ENCODE measurements at places on chromosomes 4 and X.

- no peak for DNase-seq
These were observed 45.9 kb downstream of the WDFY3 start for GRCh38 chr4:84920617-84921016.

- no peak for DNase-seq
These were observed 207.5 kb downstream of the CHRDL1 start for GRCh38 chrX:110588164-110588563.

DNA sequence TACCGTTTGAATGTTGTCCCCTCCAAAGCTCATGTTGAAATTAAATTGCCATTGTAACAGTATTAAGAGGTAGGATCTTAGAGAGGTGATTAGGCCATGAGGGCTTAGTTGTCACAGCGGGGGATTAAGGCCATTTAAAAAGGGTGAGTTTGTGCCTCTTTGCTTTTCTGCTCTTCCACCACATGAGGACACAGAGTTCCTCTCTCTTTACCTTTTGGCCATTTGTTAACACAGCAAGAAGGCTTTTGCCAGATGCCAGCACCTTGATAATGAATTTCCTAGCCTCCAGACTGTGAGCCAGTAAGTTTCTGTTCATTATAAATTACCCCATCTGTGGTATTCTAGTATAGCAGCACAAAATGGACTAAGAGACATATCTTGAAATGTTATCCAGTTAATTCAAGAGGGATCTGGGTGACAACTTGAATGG is 7.8 kb upstream of the HERC3 start:
- no peak for DNase-seq

GRCh38 chr4:35229021-35229420 is 1015.3 kb downstream of the ARAP2 start:
- DNase-seq: no peak

GRCh38 chr4:110062166-110062565 is 136.2 kb downstream of the ELOVL6 start:
- DNase-seq: no peak

- no peak for DNase-seq
These were observed 59.1 kb downstream of the AMELX start for GRCh38 chrX:11352296-11352741.

DNA sequence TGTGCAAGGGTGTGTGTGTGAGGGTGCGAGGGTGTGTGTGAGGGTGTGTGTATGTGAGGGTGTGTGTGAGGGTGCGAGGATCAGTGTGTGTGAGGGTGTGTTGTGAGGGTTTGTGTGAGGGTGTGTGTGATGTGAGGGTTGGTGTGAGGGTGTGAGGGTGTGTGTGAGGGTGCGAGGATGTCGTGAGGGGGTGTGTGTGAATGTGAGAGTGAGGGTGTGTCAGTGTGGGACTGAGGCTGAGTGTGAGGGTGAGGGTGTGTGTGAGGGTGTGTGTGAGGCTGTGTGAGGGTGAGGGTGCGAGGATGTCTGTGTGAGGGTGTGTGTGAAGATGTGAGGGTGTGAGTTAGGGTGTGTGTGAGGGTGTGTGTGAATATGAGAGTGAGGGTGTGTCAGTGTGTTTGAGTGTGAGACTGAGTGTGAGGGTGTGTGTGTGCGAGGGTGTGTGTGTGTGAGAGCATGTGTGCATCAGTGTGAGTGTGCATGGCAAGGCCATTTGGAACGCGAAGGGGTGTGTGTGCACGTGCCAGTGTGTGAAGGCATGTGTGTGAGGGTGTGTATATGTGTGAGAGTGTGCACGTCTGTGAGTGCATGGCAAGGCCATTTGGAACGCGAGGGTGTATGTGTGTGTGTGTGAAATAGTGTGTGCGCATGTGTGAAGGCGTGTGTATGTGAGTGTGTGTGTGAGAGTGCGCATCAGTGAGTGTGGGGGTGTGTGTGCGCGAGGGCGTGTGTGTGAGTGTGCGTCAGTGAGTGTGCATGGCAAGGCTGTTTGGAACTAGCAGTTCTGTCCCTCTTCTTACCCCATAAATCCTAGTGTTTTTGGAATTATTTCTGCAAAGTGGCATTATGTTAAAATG is 69.8 kb downstream of the RGS12 start:
- DNase-seq: no peak

DNA sequence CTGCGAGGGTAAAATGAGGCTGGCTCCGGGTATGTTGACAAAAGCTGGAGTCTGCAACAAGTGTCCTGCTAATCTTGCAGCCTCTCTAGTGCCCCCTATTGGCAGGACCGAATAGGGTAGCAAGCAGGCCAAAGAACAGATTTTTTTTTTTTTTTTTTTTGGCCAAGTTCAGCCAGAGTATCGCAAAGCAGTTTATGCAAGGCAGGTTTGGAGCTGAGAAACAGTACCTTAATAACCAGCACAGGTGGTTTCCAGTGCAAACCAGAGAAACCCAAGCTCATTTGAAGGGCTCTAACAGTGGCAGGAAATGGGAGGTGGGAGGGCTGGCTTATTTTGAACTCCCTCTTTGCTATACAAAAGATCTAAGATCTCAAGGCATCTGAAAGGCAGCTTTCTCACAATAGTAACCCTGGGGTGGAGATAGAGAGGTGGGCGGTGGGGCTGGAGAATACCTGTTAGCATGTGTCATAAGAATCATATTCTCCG is 38.2 kb upstream of the OCIAD2 start:
- DNase-seq: peak; percentile 36

GRCh38 chrX:40108959-40109287 is 11.2 kb upstream of the BCOR start:
- DNase-seq: peak; percentile 67

GRCh38 chr4:67558493-67558892 is at the start of gene STAP1:
Gene STAP1, plus strand, starts transcription at chr4:67558727. Its CDS starts 83 bp downstream, at chr4:67558810.
- peak; percentile 24 for DNase-seq

GRCh38 chrX:37644381-37645305 is 40.9 kb upstream of the XK start:
- no peak for DNase-seq

DNA sequence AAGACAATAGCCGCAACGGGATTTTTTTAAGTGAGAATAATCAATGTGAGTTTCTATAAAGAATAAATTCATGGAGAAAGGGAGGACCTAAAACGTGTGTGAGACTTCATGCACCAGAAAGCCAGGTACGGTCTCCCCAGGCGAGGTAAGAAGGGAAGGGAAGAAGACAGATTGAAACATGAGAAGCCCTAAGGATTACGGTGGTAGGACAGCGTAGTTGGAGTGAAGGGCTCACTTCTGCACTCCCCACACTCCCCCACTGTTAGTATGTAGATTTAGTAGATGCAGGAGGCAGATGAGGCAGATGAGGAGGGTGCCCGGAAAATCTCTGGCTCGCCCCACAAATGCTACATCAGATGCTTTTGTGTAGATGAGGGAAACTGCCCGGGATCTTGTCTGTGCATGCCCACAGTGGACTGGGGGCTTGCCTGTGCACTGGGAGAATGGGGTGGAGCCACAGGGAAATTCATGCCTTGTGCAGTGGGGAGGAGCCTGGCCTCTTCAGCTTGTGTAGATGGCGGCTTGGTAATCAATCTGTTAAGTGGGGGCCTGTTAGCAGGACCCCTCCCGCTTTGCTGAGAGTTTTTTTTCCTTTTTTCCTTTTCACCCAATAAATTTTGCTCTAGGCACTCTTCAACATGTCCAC is 1544.5 kb upstream of the TENM3 start:
- DNase-seq: no peak

DNA sequence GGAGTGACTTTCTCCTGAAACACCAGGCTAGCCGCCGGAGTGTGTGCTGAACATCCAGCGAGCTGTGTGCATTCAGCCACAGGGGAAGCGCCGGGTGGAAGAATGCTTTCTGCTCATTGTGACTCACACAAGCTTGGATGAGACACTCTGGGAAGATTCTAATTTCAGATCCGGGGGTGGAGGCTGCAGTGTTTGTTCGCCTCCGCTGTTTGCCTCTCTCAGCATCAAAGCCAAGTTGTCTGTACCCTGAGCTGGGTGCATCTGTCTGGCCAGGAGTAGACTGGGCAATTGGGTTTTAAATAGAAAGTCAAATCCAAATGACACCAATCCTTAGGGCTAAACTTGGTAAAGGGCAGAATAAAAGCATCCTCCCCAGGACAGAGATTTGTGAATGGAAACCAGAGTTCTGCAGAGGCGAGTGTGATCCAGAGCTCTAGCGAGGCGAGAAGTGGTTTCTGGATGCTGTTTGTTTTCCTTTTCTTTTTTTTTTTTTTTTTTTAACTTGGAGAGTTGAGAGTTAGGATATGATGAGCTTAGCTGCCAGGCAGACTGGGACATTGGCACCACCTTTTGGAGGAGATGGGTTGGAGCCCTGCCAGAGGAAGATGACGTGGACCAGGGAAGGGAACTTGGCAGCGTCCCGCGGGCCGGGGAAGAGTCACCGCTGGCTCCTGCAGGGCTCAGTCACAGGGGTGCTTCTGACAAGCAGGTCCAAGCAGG is 196.0 kb upstream of the PSAPL1 start:
- DNase-seq: no peak

- DNase-seq: no peak
These were observed 191.2 kb downstream of the FRMPD4 start for GRCh38 chrX:12329476-12329875.

- no peak for DNase-seq
These were observed 157.4 kb upstream of the PDE5A start for GRCh38 chr4:119785963-119786362.

DNA sequence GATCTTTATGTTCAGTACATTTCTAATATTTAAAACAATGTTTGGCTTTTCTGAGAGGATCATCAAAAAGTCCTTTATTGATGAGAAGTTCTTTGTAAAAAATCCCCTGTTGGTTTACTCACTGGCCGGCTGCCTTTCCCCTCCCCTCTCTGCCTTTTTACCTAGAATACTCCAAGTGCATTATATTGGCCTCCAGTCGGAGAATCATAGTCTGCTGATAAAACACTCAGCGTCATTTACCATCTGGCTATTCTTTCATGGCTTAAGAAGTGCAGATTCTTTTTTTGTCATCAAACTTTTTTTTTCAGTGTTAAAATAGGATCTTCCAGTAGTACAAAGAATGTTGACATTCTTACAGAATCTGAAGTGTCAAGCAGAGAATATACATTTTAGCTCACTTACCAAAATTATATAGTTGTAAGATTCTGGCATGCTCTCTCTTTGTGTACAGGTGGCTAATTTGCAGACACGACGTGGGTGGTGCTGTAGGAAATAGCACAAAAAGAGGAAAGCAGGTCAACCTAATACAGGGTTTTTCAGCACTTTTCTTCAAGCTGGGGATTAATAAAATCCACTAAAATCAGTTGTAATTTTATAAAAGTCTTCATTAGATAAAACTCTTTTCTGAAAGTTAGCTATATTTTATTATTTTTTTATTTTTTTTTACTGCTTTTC is 731.8 kb downstream of the KCTD8 start:
- no peak for DNase-seq

DNA sequence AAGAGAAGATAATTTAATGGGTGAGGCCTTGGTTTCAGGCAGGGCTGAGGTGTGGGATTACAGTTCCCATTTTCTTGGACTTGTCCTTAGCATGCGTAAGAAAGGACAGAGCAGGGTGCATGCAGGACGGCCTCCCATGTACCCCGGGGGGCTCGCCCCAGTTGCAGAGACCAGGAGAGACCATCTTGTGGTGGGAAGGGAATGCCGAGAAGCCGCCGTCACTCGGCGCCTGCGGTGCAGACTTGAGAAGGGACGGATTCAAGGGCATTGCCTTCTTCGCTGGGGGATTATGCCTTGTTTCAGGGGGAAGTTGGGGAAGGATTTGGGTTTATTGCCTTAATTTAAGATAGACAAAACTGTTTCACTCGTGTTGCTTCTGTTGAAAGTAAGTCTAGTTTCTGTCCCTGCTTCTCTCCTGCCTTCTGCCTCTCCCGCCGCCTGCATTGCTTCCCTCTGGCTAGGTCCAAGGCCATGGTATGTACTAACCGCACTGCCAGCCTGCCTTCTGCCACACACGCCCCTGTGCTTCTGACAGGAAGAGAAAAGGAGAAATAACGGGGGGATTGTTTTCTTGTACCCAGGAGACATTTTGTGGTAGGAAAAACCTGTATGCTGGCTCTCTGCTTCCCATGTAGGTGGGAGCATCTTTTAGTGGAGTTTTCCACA is 175.9 kb downstream of the DCLK2 start:
- DNase-seq: no peak

GRCh38 chr4:186205156-186205555 is 13.8 kb downstream of the CYP4V2 start:
- no peak for DNase-seq

DNA sequence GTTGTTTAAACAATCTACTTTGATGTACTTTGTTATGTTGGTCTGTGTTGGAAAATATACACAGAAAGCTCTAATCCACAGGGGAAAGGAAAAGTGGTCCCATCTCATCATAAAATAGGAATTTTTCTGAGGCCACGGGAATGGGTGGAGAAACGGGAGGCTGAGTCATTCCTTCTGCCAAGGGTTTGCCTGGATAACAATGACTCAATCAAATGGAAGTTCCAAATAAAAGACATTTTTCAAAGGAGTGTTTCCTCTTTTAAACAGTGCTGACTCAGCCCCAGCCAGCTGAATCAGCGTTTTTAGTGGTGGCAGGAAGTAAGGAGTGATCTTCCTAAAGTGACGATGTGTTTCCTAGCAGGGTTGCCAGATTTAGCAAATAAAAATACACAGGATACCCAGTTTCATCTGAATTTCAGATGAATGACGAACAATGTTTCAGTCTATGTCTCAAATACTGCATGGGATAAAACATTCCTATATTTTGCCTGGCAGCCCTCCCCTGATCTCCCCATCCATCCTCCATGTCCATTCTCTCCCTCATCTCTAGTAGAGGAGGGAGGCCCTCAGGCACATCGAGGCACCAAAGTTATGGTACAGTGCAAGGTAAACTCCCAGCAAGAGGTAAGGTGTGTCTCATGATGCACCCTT is 345.4 kb upstream of the GATB start:
- DNase-seq: no peak

DNA sequence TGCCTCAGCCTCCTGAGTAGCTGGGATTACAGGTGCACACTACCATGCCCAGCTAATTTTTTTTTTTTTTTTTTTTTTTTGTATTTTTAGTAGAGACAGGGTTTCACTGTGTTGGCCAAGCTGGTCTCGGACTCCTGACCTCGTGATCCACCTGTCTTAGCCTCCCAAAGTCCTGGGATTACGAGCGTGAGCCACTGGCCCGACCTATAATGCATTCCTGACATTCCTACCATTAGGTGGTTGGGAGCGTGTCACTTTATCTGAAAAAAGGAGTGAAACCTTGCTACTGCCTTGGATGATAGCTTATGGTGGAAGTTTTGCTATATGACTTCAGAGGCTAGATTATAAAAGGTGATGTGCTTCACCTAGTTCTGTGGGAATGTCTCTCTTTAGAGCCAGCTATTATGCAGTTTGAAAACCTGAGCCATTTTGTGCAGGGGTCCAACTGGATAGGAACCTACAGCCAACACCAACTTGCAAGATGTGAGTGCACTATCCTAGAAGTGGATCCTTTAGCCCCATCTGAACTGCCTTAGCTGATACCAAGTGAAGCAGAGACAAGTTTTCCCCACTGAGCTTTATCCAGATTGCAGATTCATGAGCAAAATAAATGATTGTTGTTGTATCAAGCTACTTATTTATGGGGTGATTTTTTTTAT is 29.8 kb upstream of the EMCN start:
- DNase-seq: no peak

- DNase-seq: no peak
These were observed 1709.4 kb downstream of the ARAP2 start for GRCh38 chr4:34534916-34535315.

GRCh38 chr4:79650217-79650616 is 242.2 kb upstream of the GK2 start:
- DNase-seq: no peak

- DNase-seq: no peak
These were observed 72.2 kb upstream of the MXD4 start for GRCh38 chr4:2333916-2334644.

- DNase-seq: no peak
These were observed 11.3 kb upstream of the MYOZ2 start for GRCh38 chr4:119124352-119124751.

GRCh38 chr4:135966936-135967335 is 1565.4 kb downstream of the PCDH18 start:
- DNase-seq: no peak

GRCh38 chr4:85595098-85595775 is 120.3 kb downstream of the ARHGAP24 start:
- no peak for DNase-seq
